ENCODE measurements at places on chromosomes 16 and 17.

GRCh38 chr17:17347234-17347955 lies 44.2 kb downstream of the NT5M start:
- no peak for DNase-seq

GRCh38 chr17:2170023-2170422 lies 115.1 kb downstream of the HIC1 start:
- no peak for DNase-seq

DNA sequence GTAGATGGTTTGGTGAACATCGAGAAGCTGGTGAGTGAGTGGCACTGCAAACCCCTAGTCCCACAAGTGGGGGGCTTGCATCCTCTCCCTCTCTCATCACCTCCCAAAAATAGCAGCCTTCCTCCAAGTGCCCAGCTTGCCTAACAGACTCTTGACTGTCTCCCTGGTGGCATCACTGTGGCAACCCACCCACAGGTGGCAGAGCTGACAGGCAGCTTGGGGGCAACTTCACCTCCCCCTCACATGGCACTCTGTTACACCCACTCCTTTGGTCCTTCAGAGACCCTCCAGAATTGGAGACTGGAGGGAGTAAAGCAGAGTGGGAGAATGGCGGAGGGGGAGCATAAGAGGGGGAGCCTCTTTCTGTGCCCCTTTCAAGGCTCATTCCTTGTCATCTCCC lies 15.7 kb downstream of the RAPGEFL1 start:
- no peak for DNase-seq

GRCh38 chr17:56319531-56319930 lies 166.3 kb downstream of the ANKFN1 start:
- no peak for DNase-seq

- DNase-seq = no peak
These were observed 21.2 kb upstream of the CMTM4 start for GRCh38 chr16:66717776-66718175.

- no peak for DNase-seq
These were observed 46.1 kb upstream of the NLK start for GRCh38 chr17:27996202-27997043.
